ENCODE measurements at places on chromosomes 2 and 18.

DNA sequence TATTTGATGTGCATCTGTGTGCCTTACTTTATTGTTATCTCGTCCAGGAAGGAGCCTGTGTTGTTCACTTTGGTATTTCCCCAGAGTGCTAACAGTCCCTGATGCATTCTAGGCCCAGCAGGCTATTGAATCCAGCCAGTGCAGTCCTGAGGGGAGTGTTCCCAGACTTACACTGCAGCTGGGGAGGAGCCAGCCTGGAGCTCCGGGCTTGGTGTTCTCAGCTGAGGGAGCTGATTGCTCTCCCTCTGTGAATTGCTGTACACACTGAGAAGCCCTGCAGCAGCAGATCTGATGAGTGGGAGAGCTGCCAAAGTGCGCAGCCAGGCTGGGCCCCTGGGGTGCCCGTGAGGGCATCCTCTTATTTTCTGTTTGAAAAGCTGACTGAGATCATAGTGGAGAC, 159.2 kb downstream of the GALNT3 start:
- DNase-seq, result no peak

GRCh38 chr18:28338316-28338715, 161.4 kb upstream of the CDH2 start:
- no peak for DNase-seq

- DNase-seq, result no peak
These were observed 16.6 kb downstream of the RTP5 start for GRCh38 chr2:241885946-241886643.

DNA sequence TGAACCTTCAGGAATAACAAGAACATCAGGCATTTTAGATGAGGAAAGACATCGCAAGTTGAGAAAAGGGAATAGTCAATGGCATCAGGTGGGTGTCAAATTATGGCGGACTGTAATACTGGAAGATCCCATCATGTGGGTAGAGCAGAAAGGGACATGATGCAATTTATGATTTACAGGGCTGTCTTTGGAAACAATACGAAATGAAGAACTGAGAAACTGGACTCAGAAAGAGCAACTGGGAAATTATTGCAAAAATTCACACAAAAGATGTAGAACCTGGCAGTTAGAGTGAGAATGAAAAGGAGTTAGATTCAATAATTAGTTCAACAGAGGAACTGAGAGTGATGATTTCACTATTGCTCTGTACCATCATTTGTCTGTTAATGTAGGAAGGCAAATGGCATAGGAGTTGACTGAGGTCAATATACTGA, 1635.0 kb upstream of the ACVR2A start:
- DNase-seq, result no peak

DNA sequence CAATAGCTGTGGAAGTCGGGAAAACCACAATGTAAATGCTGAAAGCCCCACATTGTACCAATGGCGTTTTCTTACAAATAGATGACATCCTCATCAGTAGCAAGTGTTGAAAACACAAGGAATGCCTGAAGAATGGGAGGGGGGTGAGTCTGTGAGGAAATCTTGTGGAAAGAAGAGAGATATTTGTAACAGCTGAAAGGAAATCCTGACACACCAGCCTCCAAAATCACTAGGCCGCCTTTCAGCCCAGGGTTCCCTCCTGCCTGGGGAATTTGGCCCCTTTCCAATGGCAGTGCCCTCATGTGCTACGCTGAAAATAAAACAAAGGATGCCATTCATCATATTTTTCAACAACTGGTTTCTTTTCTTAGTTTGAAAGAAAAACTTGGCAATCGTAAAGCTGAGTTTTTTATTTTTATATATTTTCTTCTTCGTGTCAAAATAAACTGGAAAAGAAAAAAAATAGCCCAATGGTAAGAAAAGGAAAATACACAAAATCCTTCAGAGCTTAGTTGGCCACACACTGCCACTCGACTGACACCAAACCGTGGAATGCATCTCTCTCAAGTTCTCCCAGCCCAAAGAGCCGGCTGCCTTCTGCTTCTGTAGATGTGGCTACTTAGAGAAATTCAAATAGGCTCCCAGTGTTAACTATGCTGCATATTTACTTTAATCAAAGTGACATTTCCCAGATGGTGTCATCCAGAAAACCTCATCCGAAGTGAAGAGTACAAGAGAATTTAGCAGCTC, 52.0 kb downstream of the FTCDNL1 start:
- DNase-seq, result no peak

GRCh38 chr2:19369341-19369955, 11.0 kb upstream of the OSR1 start:
- no peak for DNase-seq

- DNase-seq, result no peak
These were observed 11.7 kb upstream of the FBXO11 start for GRCh38 chr2:47918043-47918442.
